ENCODE measurements at places on chromosomes 12 and 14.

DNA sequence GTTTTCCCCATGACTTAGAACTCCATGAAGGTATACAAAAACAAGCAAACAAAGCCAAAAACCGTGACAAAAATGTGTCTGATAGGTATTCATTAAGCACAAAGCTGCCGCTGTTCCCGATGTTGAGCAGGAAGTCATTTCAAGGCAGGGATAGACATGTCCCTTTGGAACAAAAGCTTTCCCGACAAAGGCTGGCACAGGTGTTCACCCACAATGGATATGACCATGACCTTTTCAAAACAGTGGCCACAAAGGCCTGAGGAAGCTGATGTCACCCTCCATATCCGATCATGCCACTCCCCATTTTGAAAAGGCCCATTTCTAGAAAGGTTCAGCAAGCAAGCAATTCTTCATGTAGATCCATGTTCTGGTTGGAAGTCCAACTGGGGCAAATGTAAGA, 279.1 kb downstream of the BTG1 start:
- DNase-seq: no peak

GRCh38 chr12:61553091-61553490, 707.1 kb upstream of the USP15 start:
- DNase-seq: no peak

GRCh38 chr14:100748403-100748802, 21.7 kb downstream of the DLK1 start:
- DNase-seq: no peak

DNA sequence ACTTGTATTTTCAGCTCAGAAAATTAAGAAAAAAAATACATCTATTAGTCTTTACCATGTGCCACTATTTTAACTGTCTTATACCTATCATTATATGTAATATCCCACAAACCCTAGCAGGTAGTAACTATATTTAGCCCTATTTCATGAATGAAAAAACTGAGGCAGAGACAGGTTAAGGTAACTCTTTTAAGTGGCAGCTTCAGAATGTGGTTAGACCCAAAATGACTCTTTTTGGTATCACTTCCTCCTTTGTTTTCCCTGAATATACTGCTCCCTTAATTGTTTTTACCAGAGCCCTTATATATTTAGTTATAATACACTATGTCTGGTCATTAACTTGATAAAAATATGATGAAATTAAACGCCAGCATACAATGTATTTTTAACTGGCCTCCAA, 235.6 kb upstream of the RPL10L start:
- no peak for DNase-seq
